ENCODE measurements at places on chromosomes 6 and 20.
A peak's percentile ranks its signal among the peaks of the same experiment; 100 is the strongest.

- DNase-seq: no peak
These were observed 12.3 kb upstream of the ZNF165 start for GRCh38 chr6:28068067-28068466.

DNA sequence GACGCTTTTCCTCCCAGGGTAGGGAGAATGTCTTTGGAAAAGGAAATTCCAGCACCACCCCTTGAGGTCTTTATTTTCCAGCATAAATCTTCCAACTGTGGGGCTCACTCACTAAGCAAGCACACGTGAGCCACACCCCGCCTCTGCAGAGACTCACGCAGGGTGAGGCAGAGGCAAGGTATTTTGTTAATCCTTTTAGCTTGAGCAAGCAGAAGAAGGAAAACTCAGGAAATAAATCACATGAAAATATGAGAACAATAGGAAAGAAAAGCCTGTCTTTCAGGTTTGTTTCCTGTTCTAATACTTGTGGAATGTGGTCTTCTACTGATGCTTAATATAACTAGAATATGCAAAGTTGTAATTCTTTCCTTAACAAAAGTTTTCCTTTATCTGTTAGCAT, 4.1 kb upstream of the PHACTR2 start:
- peak; percentile 93 for DNase-seq

- no peak for DNase-seq
These were observed 46.7 kb downstream of the SRC start for GRCh38 chr20:37392441-37393195.

DNA sequence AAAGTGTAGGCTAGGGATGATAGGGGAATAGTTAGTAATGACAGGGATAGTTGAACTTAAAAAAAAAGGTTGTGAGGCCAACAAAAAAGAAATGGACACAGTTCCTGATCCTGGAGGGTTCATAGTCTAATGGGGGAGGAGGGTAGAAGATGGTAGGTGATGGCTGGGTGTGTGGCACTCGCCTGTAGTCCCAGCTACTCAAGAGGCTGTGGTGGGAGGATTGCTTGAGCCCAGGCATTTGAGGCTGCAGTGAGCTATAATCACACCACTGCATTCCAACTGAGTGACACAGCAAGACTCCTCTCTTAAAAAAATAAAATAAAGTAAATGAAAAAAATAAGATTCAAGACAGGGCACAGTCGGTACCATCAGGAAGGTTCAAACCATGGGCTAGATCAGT, 2.4 kb upstream of the MICB start:
- peak; percentile 54 for DNase-seq

DNA sequence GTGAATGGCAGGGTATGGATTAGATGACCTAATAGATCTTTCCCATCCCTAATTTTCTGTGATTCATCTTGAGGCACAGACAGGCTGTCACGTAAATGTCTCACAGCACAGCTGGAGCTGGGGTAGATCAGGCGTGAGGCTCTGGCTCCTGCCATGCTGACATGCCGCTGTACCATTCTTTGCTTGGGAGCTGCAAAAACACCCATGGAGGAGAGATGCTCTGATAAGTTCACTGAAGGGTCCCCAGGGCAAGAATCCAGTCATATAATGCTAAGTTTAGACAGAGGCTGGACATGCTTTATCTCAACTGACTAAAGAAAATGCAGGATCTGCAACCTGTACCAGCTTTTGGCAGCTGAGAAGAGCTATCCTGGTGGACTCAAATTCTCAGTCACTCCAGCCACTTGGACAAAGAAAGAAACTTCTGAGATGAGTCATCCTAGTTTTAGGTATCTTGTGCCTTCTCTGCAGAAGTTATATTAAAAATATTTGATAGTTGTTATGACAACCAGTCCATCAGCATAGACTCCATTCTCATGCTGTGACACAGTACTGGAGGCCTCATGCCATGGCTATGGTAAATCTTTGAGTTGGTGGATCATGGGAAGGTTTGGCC, 185.1 kb upstream of the RAB32 start:
- DNase-seq: no peak

DNA sequence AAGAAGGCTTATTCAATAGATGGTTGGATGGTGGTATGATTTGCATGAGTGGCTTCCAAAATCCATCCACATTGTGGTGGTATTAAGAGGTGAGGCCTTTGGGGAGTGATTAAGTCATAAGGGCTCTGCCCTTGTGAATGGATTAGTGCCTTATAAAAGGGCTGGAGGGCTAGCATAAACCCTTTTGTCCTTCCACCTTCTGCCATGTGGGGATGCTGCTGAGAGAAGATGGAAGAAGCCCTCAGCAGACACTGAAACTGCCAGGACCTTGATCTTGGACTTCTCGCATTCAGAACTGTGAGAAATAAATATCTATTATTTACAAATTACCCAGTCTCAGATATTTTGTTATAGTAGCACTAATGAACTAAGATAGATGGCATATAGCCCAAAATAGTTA, 27.8 kb upstream of the SRPK1 start:
- DNase-seq: peak; percentile 48

DNA sequence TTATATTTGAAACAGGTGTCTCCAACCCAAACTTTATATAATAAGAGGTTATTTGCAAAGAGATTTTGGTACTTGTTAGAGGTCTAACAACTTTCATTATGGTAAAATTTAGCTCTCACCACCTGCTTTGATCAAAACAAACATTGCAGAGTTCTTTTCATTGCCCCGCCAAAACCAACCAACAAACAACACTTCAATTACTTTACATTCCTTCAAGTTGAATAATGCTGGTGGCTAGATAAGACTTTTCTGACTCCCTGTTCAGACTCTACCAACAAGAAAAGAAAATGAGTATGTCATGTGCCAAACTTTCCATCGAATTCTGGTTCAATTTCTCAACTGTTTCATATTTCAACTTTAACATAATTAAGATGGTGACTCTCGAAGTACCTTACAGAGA, 311.1 kb downstream of the ADGRG6 start:
- peak; percentile 3 for DNase-seq

- DNase-seq: no peak
These were observed 107.7 kb downstream of the EYA4 start for GRCh38 chr6:133348846-133349245.

DNA sequence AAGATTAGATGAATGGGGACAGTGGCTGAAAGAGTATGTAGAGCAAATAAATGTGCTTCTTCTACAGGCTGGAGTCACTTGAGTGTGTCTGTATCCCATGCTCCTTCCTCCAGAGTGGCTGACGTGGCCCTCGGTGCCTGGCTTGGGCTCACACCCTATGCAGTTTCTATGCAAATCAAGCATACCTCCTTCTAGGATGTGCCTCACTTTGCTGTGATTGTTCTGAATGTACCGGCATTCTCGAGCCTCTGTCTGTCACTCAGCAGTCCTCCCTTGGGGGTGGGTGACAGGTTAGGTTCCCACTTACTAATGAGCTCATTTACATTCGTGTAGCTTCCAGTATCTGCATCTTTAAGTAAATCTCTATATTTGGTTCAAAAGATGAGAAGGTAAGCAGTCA, 55.1 kb upstream of the HDDC2 start:
- no peak for DNase-seq

GRCh38 chr20:18921291-18921690, 107.7 kb downstream of the SCP2D1 start:
- DNase-seq: no peak
